ENCODE measurements at places on chromosomes 13 and 19. TPM values are rescaled to one million over a fixed set of nuclear protein-coding genes. Genes with fewer than 3 reads are reported as not detected.

Gene BCL3
- 36.4 TPM for total RNA-seq

DNA sequence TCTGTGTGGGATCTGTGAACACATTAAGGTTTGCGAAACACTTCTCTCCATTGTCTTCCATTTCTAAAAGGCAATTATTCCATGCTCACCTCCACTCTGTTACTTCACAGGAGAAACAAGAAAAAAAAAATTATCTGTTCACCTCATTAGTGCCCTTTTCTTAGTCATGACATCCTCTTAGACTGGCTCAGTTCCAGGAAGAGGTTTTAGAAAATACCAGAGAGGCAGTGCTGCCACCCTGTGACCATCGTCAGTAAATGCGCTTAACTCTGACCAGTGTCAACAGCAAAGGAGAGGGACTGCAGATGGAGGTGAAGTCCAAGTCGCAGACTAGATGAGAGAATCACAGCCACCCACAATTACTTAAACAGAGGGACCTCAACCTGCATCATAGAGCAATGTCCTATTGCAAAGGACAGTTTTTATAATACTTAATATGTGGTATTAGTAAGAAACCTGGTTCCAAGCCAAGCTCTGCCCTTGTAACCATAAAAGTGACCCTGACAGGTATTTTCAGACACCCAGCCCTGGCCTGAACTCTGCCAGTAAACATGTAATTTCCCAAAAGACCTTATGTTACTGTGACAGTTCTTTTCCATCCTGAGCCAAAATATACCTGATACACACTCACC, 19.4 kb downstream of the CEACAM21 start:
- no peak for DNase-seq

Gene ZNF541
- total RNA-seq = not detected

- DNase-seq = no peak
Measured at GRCh38 chr13:110166598-110166997, 140.4 kb downstream of the COL4A1 start.

DNA sequence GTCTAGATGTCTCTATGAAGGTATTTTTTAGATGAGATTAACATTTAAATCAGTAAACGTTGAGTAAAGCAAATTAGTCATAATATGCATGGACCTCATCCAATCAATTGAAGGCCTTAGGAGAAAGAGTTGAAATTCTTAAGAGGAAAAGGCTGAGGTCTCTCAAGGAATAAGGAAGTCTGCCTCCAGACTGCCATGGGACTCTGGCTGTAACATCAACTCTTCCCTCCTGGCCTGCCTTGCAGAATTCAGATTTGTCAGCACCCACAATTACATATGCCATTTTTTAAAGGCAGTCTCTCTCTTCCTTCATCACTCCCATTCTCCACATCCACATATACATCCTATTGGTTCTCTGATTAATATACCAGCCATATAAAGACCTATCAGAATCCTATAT, 28.8 kb upstream of the INTS6 start:
- no peak for DNase-seq

Gene ZNF99
- not detected for total RNA-seq

DNA sequence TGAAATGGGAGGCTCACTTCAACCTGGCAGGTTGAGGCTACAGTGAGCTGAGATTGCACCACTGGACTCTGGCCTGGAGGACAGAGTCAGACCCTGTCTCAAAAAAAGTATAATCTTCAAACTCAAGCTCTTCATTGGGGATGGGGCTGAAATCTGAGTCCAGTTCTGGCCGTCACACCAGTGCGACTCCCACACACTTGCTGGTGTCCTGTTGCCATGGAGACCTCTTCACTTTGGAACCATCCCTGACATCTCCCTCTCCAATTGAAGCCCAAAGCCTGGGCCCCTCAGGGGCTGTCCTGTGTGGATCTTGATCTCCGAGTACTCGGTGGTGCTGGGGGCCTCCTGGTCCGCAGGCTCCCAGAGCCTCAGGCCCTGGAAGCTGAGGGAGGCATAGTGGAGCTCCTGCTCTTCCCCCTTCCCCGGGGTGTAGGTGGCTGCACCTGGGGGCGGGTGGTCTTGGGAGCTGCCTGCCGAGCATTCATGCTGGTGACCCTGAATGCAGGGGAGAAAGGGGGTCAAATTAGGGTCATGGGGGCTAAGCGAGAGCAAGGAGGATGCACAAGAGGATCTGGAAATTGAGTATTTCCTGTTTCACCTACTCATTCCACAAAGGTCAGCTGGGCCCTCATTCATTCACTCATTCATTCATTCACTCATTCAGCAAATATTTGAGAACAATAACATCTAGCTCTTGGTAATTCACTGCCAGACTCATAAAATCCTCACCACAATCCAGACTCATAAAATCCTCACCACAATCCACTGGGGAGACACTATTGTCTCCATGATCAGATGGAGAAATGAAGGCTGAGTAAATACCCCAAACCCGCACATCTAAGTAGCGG, 11.0 kb downstream of the SIGLEC11 start:
- DNase-seq = no peak
